ENCODE measurements at places on chromosomes 3 and 15.
A peak's percentile ranks its signal among the peaks of the same experiment; 100 is the strongest.

GRCh38 chr3:37630441-37630840 lies 231.2 kb upstream of the CTDSPL start:
- no peak for DNase-seq

- no peak for DNase-seq
These were observed 171.7 kb downstream of the PGPEP1L start for GRCh38 chr15:98835876-98836275.

DNA sequence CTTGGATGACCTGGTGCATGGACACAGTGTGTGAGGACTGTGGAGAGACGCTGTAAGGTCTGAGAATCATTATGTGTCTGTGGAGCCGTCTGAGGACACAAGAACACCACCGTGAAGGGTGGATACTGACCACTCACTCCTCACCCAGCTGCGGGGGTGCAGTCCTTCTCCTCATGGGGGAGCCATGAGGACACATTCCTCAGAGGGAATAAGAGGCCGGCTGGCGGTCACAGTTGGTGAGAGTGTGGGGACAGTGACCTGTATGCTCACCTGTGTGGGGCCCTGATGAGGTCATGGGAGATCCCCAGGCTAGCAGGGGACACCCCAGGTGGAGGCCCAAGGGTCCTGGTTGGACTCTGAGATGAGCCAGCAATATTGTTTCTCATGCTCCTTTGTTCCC lies 2.5 kb upstream of the TRPM1 start:
- no peak for DNase-seq

- peak; percentile 42 for DNase-seq
These were observed 19.6 kb downstream of the CHRD start for GRCh38 chr3:184399410-184399809.

- DNase-seq: no peak
These were observed 34.2 kb upstream of the TF start for GRCh38 chr3:133712017-133712416.

- DNase-seq: no peak
These were observed 15.8 kb upstream of the ARHGEF26 start for GRCh38 chr3:154105218-154105975.

DNA sequence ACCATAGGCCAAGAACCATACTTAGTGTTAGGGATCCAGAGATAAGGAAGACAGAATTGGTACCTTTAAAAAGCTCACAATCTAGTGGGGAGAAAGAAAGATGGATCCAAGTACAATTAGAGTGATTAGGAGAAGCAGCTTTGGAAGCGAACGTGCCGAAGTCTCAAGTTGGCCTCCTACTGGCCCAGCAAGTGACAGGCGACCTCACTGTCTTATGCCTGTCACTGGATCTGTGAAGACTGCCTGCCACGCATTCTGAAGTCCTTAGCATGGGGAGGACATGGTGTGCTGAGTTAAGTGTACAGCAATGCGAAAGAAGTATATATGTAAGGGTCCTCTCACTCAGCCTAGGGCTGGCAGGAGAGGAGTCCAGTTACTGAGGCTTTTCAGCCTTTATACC lies 141.0 kb downstream of the GABRB3 start:
- no peak for DNase-seq

DNA sequence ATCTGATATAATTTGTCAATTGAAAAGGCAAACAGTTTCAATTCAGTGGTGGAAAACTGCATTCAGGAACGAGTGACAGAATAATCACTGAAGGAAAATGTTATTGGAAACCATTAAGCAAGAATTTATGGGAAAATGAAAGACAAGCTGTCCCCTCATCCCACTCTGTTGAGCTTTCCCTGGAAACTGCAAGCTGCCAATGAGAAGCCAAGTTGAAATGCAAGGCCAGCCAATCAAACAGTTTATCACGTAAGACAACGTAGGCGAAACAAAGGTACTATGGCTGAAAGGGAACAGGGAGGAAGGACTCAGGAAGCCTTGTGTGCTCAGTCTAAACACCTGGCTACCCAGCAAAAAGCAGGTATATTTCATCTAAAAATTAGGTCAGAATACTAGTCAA lies 187.9 kb upstream of the ATP10A start:
- DNase-seq: no peak

GRCh38 chr3:81565041-81565440 lies 196.4 kb downstream of the GBE1 start:
- DNase-seq: no peak

- no peak for DNase-seq
These were observed 59.8 kb upstream of the ARHGEF3 start for GRCh38 chr3:56861511-56861910.

DNA sequence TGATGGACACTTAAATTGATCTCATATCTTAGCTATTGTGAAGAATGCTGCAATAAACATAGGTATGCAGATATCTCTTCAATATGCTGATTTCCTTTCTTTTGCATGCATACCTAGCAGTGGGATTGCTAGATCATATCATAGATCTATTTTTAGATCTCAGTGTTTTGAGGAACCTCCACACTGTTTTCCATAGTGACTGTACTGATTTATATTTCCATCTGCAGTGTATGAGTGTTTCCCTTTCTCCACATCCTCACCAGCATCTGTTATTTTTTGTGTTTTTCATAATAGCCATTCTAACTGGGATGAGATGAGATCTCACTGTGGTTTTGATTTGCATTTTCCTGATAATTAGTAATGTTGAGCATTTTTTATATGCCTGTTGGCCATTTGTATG lies 17.1 kb upstream of the RASA2 start:
- DNase-seq: no peak

DNA sequence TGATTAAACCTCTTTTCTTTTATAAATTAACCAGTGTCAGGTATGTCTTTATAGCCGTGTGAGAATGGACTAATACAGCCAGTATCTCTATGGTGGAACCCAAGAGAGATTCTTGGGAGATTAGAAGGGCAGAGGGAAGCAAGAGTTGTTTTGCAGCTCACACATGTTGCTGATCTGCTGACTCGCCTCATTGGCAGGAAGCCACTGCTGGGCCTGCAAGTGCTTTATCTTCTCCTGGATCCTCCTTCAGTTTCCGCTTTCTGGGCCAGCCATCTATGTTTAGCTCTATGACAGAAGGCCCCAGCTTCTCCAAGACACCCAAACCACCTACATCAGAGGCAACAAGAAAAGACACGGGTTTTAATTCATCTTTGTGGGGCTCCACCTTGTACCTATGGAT lies 23.4 kb upstream of the GALNT15 start:
- DNase-seq: peak; percentile 54

DNA sequence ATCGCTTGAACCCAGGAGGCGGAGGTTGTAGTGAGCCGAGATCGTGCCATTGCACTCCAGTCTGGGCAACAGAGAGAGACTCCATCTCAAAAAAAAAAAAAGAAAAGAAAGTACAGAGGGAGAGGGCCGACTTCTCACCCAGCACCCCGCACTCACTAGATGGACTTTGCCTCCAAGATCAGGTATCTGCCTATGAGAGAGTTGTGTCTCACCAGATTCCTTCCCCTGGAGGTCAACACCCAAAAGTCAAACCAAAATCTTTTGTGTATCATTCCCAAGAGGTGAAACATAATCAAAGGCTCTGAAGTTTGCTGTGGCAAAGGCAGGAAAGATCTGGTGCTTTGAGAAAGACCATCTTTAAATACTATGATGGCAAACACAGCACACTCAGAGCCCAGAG lies 51.2 kb downstream of the HMCES start:
- no peak for DNase-seq

GRCh38 chr3:69426291-69426966 lies 40.5 kb upstream of the FRMD4B start:
- no peak for DNase-seq

GRCh38 chr3:95715128-95715527 lies 1099.3 kb upstream of the EPHA6 start:
- DNase-seq: no peak

GRCh38 chr3:90007778-90008499 lies 900.5 kb downstream of the EPHA3 start:
- DNase-seq: peak; percentile 58

DNA sequence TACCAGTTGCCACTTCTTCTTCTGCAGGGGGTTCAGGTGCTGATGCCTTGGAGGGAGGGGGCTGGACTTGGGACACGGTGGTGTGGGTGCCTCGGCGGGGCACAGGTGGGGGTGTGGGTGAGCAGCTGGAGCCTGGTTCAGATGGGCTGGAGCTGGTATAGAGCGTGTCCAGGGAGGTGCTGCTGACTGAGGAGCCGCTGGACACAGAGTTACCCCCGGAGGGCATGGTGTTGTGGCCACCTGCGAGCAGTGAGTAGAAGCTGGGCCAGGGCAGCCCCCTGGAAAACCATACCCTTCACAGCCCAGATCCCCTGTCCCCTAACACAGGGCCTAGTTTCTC lies 4.2 kb downstream of the NCKIPSD start:
- no peak for DNase-seq

- DNase-seq: peak; percentile 36
These were observed 23.2 kb downstream of the CYP8B1 start for GRCh38 chr3:42852441-42852840.

GRCh38 chr15:72037321-72037720 lies 80.6 kb downstream of the MYO9A start:
- no peak for DNase-seq

Measured in right hindlimb (tissue), 1 donor.